Activated T-helper 9 cell treated with anti-CD3 and anti-CD28 coated beads, Interleukin-2, amount 50 U/mL, for 16 hours (primary cell): ENCODE measurements at places on chromosomes 11 and 22.

- no peak for DNase-seq
These were observed 12.0 kb upstream of the GDPD5 start for GRCh38 chr11:75537740-75538139.

DNA sequence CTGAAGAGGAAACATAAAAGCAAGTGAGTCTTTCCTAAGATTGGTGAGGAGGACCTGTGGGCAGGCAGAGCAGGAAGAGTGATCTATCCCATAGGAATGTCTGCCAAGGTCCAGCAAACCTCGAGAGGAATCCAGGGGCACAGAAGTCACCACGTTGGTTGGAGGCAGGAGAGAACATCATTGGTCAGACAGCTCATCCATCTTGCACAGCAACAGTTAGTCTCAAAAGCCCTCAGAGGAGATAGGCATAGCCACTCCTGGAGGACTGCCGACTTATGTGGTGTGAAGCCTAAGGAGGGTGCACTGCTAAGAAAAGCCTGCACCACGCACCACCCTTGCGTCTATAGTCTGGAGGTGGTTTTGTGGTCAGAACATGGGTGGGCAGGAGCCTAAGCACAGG is 109.1 kb downstream of the RASSF10 start:
- DNase-seq: no peak

DNA sequence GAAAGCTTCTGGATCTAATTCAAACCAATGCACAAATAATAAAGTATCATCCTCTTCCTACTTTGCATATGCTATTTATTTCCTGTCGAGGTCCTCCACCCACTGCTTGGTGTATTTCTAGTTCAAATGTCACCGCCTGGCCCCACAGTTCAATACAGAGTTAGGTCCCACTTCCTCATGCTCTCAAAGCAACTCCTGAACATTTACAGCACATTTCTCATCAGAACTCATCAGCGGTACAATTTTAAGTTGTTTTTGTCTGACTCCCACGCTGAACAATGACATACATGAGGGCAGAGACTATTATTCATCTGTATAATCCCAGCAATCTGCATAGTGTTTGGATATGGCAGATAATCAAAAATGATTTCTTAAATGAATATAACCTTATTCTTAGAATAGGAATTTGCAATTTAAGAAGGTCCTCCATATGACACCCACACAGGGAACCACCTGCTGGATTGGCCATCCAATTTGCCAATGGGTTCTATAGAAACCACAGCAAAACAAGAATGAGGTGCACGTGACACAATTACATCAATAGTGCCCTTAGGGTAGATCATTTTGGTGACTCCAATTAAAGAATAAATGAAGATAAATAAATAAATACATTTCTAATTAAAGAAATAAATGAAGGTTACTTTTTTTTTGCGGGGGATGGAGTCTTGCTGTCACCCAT is 54.2 kb downstream of the SLC25A17 start:
- no peak for DNase-seq

GRCh38 chr11:128477811-128478210 is 109.5 kb downstream of the ETS1 start:
- no peak for DNase-seq

GRCh38 chr11:48193876-48194275 is 22.7 kb upstream of the OR4B1 start:
- DNase-seq: no peak

GRCh38 chr11:119329320-119329719 is 5.0 kb upstream of the RNF26 start:
- DNase-seq: no peak
